Right ventricle myocardium inferior (tissue), 1 donor: ENCODE measurements at places on chromosomes 6 and 20.

- DNase-seq = no peak
Measured at GRCh38 chr6:105759015-105759414, 327.1 kb upstream of the PRDM1 start.

- no peak for DNase-seq
Measured at GRCh38 chr6:138467901-138468300, 31.4 kb downstream of the NHSL1 start.

DNA sequence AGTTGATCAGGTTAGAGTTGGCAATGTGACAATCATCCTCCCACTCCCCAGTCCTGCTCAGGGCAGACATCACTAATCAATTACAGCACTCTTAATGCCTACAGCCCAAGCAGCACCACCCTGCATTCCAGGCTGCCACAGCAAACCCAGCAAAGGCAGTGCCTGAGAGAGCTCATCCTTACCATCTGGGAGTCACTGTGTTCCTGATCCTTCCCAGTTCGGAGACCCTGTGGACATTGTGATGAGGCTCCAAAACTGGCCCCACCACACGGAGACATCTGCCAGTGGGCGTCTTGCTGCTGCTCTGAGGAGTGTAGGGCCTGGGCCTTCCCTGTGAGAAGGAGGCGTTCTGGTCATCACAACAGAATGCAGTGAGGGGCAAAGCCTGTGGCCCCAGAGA, 216.5 kb upstream of the CST7 start:
- no peak for DNase-seq

DNA sequence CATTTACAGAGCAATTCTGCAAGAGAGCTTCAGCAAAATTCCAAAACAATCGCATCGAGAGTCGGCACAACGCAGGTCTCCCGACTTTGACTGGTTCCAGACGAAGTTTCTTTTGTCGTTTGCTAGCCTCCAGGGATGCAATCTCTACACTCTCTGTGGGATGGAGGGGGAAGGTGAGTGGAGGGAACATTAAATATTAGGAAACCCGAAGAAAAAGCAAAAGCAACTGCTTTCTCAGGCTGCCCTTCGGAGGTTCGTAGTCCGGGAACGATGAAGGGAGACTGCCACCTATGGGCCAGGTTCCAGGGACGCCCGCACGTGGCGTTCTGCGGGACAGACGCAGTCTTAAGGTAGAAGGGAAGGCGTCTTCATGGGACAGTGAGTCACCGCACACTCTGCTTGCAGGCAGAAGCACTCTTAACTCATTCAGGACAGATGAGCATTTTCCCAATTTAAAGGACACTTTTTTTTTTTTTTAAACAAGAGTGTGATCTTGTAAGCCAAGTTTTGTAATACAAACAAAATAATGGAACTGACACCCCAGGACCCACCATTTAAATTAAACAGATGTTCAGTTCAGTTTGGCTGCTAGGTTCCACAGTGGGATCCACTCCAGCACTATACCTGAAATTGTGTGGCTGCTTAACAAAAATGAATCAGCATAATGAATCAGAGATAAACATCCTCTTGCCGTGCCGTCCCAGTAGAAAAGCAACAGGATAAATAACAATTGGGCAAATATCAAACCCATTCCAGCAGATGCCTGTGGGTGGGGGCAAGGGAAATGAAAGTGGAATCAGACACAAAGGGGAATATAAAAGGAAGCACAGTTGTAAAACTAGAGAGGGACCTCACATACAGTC, 65.8 kb upstream of the ARMC2 start:
- DNase-seq = peak; percentile 92

DNA sequence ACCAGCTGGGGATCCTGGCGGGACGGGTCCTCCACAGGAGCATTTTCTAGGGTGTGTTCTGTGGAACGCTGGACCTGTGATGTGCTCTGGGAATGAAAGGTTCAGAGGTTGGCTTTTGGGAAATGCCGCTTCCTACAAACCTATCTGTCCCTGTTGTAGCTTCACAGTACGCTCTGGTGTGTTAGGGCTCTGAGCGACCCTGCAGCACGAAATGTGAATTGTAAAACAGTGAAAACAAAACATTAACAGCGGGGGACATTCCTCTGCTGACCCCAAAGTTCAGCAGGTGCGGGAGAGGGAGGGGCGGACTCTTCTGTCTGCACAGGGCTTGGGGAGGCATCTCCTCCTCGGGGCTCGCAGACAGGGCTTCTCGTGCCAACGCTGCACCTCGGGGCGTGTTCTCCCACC, 155.9 kb downstream of the NRN1 start:
- DNase-seq = no peak

DNA sequence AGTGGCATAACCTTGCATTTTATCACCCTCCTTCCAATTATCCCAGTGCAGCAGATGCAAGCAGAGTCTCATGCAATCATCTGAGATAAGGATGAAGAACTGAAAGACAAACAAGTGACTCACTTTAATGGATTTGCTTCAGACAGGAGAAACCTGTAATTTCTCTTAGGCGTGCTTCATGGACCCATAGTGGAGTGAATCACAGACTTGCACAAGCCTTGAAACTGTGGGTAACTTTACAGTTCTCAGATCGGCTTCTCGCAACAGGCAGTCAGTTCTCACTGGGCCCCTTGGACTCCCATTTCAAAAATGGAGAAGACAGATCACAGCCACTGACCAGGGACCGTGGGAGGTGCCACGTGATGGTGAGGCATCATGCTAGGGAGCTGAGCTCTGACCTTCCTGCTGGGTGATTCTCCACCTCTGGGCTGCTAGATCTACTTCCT, at the start of gene ADGRF4:
Gene ADGRF4 (plus strand): TSS at position 239 of the 446 bp plus-strand sequence. CDS start 8,666 bp downstream, outside the sequence.
- DNase-seq = no peak

DNA sequence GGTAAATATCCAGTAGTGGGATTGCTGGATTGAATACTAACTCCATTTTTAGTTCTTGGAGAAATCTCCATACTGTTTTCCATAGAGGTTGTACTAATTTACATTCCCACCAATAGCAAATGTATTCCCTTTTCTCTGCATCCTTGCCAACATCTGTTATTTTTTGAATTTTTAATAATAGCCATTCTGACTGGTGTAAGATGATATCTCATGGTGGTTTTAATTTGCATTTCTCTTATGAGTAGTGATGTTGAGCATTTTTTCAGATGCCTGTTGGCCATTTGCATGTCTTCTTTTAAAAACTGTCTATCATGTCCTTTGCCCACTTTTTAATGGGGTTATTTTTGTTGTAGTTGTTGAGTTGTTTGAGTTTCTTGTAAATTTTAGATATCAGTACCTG, 253.2 kb downstream of the HAO1 start:
- no peak for DNase-seq
